Neural progenitor cell (in vitro differentiated cells): ENCODE measurements at places on chromosomes 7 and 10. TPM values are rescaled to one million over a fixed set of nuclear protein-coding genes. Genes with fewer than 3 reads are reported as not detected.

MRLN gene
- not detected in 2 replicates for total RNA-seq

NPTX2 gene
- 5.6 and 10.5 TPM in 2 replicates for total RNA-seq

FBXL13 gene
- total RNA-seq = 4.3 and 8.2 TPM in 2 replicates

SLC26A3 gene
- total RNA-seq = not detected in 2 replicates
